ENCODE measurements at places on chromosomes 7 and 10.

DNA sequence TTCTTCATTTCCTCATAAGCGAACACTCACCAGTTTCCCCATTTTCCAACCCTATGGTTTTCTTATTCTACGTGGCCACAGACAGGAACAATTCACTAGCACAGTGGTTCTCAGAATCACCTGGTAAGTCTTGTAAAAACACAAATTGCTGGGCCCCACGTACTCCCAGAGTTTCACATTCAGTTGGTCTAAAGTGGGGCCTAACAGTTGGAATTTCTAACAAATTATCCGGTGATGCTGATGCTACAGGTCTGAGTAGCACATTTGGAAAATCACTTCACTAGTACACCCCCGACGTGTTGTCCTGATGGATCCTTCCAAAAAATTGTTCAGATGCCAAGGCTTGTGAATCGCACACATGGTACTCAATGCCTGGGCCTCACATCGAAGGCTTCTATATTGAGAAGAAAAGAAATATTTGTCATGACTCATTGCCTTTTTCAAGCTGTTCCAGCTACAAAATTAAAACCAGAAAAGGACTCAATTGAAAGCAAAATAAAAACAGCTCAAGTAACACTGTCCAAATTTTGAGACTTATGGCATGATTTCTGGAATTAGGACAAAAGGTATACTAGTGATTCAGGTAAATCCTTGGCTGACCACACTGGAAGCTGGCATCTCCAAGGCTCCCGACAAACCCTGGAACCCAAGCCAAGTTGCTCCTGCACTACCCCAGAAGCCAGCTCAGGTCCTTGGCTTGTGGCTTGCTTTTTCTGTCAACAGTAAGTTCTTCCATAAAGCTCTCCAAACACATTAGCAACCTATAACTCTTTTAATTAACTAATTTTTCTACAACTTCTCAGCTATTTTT, 12.9 kb upstream of the VIM start:
- no peak for DNase-seq

- DNase-seq = no peak
Measured at GRCh38 chr10:77186936-77187335, 450.7 kb downstream of the KCNMA1 start.

- DNase-seq = no peak
Measured at GRCh38 chr10:8045726-8046494, 8.6 kb upstream of the GATA3 start.

DNA sequence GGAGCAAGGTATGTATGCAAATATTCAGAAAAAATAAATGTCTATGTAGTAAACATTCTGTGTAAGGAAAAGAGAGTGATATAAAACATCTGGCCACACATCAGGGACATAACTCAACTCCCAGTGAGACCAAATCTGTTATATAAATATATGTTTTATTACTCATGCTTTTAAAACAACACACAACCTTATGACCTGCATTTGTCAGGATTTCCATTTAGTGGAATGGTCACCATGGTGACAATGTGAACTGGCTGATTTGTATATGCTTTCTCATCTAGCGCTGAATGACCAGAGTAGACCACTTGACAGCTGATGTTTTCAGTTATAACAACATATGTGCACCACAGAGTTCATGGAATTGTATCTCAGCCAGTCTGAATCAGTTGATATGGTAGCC, 551.7 kb downstream of the HTR7 start:
- no peak for DNase-seq

GRCh38 chr10:118405928-118406327, 63.8 kb upstream of the FAM204A start:
- no peak for DNase-seq

DNA sequence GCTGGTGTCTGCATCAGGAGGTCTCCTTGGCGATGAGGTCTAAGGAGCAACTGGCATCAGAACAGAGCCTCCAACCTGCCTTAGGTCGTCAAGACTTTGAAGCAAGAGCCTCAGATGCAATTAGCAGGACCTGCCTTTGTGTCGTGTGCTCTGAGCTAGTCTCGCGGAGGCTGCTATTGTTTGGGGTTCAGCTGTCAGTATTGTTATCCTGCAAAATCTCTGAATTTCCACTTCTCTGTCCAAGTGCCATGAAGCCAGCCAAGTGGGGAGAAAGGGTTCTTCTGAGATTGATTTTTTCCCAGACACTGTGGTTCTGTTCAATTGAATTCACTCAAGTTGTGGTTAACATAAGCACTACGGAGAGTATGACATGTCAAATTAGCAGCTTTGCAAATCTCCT, 78.7 kb downstream of the ADARB2 start:
- no peak for DNase-seq

DNA sequence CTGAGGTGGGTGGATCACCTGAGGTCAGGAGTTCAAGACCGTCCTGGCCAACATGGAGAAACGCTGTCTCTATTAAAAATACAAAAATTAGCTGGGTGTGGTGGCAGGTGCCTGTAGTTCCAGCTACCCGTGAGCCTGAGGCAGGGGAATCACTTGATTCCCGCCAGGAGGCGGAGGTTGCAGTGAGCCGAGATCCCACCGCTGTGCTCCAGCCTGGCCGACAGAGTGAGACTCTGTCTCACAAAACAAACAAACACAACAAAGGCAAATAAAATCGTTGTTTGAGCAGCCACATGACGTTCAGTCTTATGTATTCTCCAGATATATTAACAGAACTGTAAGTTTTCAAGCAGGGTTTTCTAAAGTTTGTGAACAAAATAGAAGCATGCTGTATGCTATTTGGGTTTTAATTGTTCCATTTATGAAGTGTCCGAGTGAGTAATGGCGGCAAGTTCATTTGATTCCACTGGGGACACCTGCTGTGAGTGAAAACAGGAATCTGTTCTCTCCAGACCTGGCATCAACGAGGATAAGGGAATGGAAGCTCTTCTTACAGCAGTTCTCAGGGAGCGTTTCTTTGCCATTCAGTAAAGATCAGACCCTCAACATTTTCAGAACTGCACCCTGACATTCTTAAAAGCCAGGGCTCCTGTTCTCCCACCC, 122.5 kb upstream of the PITRM1 start:
- DNase-seq = no peak

GRCh38 chr7:152076940-152077933, 51.8 kb downstream of the GALNT11 start:
- DNase-seq = no peak

- DNase-seq = no peak
Measured at GRCh38 chr7:117673839-117674238, 194.0 kb downstream of the CFTR start.

- DNase-seq = no peak
Measured at GRCh38 chr7:148804343-148805235, 79.5 kb downstream of the EZH2 start.

- no peak for DNase-seq
Measured at GRCh38 chr7:147525325-147525724, 1065.2 kb upstream of the C7orf33 start.

GRCh38 chr10:11249152-11249807, 231.6 kb downstream of the CELF2 start:
- no peak for DNase-seq

- no peak for DNase-seq
Measured at GRCh38 chr7:8131694-8132605, 130.0 kb downstream of the ICA1 start.

DNA sequence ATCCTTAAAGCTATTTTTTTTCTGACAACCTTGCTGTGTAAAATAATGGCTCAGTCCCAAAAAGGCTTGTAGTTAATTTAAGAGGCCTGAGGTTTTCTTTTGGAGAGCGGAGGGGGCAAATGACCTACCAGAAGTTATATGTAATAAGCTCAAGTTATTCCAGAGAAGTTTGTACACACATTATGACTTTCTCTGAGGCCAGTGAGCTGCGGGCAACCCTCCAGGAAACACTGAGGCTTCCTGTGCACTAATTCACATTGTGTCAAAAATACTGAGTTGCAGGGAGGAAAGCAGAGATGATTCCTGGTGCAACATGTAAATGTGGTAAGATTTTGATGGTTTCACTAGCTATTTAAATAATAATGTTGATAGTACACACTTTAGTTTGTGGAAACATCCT, 188.6 kb downstream of the DIP2C start:
- DNase-seq = no peak

GRCh38 chr7:151001546-151001945, 10.7 kb downstream of the NOS3 start:
- DNase-seq = no peak

DNA sequence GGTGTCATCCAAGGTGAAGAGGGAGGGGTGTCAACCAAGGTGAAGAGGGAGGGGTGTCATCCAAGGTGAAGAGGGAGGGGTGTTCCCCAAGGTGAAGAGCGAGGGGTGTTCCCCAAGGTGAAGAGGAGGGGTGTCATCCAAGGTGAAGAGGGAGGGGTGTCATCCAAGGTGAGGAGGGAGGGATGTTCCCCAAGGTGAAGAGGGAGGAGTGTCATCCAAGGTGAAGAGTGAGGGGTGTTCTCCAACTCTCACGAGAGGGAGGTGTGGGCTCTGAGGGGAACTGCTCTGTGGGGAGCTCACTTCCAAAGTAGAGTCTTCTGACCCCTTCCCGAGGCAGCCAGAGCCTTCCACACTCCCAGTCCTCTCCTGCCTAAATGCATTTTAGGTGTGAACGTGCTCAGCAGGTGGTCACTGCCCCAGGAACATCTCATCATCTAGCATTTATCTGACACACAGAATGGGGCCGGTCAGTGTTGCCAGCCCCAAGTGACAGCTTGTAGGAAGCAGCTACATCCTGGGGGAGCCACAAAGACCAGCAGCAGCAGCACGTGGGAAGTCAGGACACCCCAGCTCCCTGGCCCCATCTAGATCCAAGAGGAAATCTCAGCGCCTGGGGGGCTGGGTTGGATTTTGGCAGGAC, 323.8 kb downstream of the GLRX3 start:
- no peak for DNase-seq

- DNase-seq = no peak
Measured at GRCh38 chr10:43212043-43212721, 54.7 kb downstream of the RASGEF1A start.

DNA sequence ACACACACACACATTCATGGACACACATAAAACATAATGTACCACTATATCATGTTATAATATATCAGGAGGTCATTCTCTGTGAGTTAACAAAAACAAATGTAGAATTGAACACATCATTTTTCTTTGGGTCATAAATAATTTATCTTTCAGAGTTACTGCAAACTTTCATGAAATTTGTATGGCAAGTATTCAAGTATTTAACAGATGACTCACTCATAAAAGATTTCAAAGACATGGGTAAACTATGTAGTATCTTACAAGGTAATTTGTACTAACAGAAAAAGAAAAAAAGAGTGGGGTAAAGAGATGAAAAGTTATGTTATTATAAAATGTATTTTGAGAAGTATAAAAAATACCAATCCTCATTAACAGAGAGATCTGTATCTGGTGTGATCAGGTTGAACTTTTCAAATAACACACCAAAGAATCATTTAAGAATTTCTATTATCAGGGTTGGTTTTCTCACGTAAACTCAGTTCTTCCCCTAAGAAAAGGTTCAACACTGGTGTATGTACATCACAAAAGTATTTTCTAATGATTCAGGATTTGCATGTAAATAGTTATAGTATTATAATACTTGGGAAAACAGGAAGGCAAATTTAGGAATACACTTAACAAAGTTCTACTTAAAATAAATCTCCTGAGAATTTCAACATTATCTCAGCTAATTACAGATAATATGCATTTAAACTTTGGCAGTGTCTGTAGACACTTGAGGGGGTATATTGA, 933.1 kb upstream of the LRRN3 start:
- DNase-seq = no peak

DNA sequence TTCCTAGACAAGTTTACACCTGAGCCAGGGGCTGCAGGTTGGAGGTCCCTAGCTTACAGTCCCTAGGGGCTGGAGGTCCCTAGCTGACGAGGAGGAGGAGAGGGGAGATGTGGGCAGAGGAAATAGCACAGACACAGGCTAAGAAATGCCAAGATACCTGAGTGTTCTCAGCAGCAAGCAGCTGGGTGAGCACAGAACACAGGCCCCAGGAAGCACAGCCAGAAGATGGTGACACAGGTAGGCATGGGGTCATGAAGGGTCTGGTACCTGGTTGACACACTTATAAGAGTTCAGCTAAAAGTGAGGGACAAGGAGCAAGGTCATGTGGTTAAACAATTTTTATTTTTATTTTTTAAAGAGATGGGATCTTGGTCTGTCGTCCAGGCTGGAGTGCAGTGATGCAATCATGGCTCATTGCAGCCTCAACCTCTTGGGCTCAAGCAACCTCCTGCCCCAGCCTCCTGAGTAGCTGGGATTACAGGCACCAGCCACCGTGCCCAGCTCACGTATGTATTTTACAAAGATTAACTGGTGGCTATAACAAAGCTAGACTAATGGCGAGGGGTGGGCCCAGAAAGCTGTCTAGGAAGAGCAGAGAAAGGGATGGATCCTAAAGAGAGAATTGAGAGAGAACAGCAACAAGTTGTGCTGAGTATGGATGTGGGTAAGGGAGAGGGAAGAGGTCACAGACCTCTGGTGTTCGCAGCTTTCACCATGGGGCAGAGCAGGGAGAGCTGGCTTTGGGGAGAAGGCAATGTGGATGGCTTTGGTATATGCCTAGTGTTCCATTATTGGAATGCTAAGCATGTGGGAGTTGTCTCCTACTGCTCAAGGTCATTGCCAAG, 140.3 kb upstream of the KLF14 start:
- no peak for DNase-seq

DNA sequence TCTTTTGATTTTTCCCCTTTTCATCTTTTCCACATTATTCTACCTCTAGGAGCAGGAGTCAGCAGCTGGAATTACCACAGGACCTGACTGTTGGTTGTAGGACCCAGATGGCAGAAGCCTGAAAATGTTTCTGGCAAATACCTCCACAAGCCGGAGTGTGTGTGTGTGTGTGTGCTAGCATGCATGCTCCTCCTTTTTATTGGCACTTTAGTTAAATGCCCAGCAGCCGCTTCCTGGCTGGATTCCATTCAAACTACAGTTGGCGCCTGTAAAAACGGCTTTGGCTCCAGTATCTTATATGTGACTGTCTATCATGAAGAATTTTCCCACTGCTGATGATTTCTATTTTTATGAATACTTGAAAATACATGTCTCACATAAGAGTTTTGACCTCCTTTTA, 319.7 kb upstream of the SP4 start:
- DNase-seq = no peak

GRCh38 chr7:159023206-159023605, 121.5 kb downstream of the VIPR2 start:
- no peak for DNase-seq

DNA sequence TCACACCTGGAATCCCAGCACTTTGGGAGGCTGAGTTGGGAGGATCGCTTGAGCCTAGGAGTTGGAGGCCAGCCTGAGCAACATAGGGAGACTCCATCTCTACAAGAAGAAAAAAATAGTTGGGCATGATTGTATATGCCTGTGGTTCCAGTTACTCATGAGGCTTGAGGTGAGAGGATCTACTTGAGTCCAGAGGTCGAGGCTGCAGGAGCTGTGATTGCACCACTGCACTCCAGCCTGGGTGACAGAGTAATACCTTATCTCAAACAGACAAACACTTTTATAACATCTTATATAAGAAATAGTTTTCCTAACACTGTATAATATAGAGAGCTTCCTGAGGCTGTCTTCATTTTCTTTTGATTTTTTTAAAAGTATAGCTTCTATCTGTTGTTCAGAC, 448.4 kb upstream of the COBL start:
- no peak for DNase-seq

GRCh38 chr7:43546231-43546630, 36.7 kb upstream of the STK17A start:
- no peak for DNase-seq
